ENCODE measurements at places on chromosomes 6 and 20.

DNA sequence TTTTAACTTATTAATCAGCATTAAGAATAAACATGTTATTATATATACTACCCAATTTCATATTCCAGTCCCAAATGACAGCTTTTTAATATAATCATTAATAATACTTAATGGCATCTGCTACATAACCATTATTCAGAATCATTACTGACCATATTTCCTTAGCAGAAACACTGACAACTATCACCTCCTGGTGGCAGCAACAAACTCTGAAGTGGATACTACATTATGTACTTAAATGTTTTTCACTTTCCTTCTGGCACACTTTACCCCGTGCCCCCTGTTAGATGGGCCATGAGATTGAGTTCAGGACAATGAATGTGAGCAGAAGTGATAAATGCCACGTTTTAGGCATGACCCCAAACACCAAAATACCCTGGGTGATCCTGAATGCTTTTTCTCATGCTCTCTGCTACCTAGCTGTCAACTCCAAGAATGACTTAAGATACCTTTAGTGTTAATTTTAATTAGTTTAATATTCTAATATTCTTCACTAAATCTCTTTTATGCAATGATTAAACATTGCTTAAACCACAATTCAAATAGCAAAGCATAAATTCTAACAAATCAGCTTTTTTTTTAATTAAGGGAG, 77.1 kb downstream of the LMBRD1 start:
- DNase-seq = no peak

DNA sequence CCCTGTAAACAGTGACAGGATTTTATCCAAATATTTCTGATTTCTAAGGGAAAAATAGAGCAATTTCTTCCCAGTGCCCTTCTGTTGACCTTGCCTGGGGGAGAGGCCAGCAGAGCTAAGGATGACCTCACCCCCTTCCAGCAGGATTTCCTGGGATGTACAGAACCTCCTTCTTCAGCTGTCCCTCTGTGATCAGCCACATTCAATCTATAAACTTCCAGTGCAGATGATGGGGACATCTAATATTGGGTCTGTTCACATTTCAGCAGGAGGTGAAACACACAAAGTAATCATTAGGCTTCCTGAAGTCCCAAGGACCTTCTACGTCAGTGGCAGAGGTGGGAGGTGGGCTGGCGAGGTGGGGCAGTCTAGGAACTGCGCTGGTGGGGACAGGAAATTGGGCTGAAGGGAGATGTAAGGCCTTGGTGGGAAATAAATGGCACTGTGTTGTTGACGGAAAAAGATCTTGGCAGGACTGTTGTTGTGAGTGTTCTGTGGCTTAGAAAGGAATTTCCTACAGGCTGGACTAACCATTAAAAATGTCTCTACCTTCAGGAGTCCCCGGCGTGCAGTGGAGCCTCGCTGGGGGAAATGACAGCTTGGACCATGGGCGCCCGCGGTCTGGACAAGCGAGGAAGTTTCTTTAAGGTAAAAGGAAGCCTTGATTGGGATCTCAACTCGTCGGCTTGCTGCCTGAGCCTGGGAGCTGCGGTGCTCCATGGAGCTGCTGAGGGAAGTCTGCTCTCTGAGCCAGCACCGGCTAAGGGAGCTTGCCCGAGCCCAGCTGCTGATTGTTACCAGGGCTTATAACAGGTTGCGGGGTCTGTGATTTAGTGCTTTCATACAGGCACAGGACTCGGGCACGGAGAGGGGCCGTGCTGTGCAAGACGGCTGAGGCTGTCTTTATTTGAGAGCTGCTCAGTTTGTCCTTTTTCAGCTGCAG, 127.9 kb upstream of the NAA20 start:
- peak; percentile 6 for DNase-seq

DNA sequence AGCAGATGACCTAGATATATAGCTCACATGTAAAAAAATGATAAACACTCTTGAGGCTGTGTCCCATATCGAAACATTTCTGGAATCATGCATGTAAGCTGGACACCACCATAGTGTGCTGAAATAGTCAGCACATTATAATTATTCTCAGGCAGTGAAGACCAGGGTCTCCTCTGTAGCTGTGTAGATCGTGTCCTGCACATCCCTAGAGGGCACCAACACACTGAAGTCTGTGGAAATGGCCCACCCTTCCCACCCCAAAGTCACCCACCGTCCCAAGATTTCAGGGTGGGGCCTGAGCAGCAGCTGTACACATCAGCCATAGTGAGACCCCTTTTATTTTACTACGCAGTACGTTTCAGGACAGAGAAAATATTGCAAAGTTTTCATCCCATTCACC, 21.0 kb upstream of the TMEM30A start:
- no peak for DNase-seq

DNA sequence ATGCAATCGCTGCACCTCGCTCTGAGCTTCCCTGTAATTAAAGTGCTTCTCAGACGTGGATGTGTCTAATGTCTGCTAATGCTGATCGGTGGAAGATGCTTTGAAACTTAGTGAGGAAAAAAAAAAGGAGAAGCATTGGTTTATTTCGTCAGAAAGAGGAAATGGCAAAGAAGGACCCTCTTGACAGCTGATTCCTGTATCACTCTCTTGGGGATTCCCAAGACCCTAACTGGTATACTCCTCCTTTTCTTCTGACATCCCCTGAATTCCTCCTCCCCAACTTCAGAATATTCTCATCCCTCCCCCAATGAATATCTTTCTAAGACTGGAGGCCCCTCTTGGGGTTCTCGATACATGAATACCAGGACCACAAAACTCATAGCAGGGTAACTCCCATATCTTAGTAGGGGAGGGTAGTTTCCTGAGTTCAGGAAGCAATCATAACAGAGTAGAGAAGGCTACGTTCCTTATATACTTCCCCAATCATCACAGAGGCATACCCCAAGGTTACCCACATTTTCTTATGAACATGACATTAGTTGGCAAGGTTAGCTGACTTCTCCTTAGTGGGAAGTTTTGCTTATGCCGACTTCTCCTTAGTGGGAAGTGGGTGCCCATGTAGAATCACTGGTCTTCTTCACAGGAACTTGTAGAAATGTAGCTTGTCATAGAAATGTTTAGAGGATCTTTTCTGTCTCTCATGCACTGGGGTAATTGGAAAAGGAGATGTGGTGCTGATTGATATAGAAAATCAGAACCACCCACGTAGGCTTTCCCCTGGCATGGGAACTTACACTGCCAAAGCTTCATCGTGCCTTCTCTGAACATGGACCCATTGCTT, 63.8 kb upstream of the ATXN1 start:
- no peak for DNase-seq

DNA sequence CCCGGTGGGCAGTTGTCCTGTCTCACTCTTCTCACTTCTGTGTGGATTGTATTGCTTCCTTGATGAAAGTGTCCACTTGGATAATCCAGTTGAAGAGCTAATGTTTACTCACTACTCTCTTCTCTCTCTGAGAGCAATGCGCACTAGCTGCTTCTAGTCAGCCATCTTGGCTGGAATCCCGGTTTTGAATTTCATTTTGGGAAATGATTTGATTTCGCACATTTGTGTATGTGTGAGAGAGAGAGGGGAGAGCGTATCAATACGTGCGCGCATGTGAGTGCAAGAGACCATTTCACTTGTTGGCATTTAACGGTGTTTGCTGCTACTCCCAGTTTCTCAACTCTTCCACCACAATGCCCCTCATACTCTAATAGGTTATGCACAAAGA, 67.8 kb downstream of the KLHL32 start:
- no peak for DNase-seq

DNA sequence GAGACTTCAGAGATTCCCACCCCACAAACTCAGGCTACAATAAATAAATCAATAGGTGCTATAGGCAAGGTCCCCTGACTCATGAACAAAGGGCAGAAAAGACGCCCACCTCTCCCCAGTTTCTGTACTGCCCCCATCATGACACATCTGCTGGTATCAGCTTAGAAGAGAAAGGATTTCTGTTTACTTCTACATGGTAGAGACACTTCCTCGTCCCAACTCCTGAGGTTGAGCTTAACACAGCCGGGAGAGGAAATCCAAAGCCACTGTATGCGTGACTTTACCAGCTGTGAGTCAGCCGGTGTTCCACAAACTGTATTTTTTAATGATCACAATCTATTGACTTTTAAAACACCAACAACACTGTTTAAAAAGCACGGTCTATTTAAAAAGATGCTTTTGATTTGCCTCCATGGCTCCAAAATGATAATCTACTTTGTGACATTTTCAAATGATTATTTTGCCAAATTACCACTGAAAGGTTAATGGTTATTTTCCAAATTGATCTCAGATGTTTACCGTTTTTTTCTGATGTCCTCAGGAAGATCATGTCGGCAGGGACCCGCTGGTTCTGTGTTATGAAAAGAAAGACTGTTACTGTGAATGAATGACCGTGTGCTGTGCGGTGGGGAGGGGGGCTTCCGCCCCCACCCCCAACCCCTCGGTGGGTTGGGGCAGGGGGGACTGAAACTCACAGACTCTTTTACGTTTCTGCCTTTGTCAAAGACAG, 72.5 kb downstream of the ATP9A start:
- peak; percentile 53 for DNase-seq

GRCh38 chr6:96611342-96611991, 48.5 kb downstream of the FHL5 start:
- DNase-seq = no peak

DNA sequence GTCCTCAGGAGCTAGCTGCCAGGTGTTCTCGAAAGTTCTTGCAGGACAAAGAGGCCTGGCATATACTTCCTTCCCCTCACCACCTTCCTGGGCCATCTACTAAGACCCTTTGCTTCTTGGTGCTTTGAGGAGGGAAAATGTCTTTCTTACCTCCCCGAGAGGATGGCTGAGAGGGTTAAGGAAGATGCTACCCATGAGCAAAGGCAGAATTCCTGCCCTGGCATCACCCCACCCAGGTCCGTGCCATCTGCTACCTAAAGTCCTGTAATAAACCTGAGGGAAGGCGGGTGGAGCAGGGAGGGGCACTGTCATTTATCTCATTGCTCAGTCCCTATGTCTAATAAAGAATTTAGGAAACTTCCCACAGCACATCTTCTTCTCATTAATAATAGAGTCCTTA, 16.2 kb downstream of the GFOD1 start:
- DNase-seq = no peak

GRCh38 chr6:34334796-34335416, 57.6 kb downstream of the NUDT3 start:
- no peak for DNase-seq

DNA sequence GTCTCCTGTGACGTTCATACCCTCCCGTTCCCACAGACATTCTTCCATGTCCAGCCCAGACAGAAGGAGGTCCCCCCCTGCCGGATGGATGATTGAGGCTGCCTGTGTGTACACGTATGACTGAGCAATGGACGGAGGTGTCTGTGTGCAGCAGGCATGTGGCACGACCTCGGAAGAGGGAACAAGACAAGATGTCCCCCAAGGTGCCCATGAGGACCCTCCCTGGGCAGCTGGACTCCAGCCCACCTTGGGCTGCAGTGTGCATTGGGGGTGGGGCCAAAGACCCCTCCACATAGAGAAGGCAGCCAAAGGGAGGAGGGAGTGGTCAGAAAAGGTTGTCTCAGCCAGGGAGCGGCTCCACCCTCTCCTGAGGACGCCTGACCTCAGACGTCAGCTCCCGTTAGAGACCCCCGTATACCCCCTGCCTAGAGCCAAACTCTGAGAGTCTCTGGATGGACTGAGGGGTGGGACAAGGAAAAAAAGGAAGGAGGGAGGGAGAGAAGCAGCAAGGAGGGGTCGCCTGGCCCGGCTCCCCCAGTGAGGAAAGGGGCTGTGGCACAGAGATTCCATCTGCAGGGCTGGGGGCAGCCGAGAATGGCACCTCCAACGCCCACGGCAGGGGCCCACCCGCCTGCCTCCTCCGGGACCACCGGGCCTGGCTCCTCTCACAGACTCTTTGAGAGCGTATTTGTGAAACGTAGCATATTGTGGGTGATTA, 92.9 kb upstream of the BHLHE23 start:
- DNase-seq = no peak

GRCh38 chr20:60116128-60116909, 158.1 kb downstream of the CDH26 start:
- no peak for DNase-seq

DNA sequence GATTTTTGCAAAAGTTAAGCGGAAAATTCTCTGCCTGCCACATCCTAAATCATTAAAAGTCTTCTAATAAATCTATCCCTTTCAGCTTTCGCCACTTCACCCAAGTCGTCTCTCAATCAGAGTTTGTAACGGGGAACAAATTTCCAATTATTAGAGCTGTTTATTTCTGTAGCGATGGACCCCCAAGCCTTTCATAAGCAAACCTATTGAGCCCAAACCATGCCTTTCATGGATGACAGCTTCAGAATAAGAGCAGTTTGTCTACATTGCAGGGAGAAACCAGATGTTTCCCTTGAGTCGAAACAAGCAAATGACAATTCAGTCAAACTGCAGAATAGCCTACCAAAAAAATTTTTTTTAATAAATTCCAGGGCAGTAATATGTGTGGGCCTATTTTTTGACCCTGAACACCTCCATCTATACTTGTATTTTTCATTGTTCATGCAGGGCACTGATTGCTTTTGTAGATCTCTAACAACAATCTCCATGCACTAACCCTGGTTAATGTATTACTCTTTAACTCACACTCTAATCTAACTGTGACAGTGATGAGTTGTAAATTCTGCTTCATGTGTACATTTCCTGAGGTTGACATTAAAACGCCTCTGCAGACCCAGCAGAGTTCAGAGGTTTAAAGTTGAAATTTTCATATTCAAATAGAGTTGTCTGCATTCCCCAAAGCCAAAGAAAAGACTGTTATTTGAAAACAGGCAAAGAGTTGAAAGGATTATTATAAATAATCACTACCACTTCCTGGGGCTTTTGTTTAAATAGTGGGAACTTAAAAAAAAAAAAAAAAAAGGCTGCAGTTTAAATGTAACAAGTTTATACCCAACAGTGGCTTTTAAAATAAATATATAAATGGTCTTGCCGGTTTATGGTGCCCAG, 64.5 kb downstream of the ATP9A start:
- no peak for DNase-seq

DNA sequence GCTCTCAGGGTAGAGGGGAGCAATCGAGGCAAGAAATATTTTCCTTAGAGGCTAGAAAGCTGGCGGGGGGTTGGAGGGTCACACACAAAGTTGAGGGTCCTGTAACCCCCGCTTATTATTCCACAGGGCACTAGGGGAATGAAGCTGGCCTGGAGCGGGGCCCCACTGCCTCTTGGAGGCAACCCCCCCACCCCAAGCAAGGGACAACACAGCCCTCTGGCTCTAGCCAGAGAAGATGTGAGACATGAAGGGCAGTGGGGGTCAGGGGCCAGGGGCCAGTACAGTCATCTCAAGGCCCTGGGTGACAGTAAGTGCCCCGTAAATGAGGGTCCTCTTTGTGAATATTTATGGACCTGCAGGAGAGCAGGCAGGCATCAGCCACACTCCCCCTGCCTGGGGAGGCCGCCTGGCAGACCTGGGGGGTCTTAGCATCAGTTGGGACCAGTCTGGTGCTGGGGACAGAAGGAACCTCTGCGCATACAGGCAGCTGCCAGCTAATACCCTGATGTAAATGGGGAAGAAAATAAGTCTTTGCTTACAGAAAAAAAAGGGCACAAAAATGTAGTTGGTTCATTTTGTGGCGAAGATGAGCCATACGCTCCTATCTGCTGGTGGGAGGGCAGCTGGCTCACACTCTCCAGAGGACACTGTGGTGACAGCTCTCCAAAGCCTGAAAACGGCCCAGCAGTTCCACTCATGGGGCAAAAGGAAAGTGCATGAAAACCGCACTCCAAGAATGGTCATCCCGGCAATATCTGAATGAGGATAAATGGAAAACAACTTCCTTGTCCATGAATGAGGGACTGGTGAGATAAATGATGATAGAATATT, 21.9 kb downstream of the SPATA2 start:
- no peak for DNase-seq

- no peak for DNase-seq
Measured at GRCh38 chr6:129475477-129476247, 234.3 kb downstream of the ARHGAP18 start.

Data from DMS153 (cell line).